ENCODE measurements at places on chromosomes 4 and X. TPM values are rescaled to one million over a fixed set of nuclear protein-coding genes. Genes with fewer than 3 reads are reported as not detected.

DNA sequence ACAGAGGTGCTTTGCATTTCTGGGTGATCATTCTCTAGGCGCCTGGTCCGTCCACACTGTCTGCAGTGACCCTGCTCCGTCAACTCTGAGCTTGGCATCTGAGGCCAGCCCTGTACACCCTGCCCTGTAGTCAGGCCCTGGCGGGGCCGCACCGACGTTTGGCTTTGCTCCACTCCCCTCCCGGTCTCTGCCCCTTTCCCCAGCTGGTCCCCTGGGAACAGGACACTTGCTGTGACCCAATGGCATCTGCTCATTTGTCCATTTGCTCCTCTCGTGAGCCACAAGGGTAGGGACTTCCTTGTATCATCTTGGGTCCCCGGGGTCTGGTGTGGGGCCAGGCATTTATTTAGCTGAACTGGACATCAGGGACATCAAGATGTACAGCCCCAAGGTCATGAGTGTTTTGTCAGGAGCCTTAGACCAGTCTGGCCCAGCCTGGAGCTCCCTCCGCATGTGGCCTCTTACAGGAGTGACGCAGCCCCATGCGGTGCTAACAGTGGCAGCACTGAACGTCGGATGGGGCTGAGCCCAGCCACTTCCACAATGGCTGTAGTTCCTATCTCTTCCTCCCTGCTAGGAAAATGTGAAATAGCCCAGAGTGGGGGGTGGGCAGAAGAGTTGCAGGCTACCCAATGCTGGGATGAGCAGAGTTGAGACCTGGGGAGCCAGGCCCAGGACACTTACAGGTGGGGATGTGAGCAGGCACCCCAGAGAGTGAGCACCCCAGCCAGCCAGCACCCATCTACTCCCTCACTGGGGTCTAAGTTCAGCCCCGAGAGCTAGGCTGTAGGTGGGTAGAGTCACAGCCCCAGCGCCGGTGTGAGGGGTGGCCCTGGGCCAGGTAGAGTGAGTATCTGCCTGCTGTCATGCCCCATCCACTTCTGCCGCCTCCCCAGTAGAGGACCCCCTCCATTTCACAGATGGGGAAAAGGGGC lies 2.0 kb upstream of the SH3BP2 start:
- H3K36me3 ChIP-seq = no peaks in the 10 kb centered on the region
- no peak overlapping the region for H3K27ac ChIP-seq

GRCh38 chr4:24042094-24042493 lies 152.2 kb upstream of the PPARGC1A start:
- no peaks in the 10 kb centered on the region for H3K4me1 ChIP-seq
- no peaks in the 10 kb centered on the region for H3K36me3 ChIP-seq
- H3K27ac ChIP-seq = no peak overlapping the region
- no peaks in the 10 kb centered on the region for H3K27me3 ChIP-seq

- no peaks in the 10 kb centered on the region for H3K4me1 ChIP-seq
- H3K27ac ChIP-seq = no peak overlapping the region
- no peaks in the 10 kb centered on the region for H3K36me3 ChIP-seq
These were observed 4.6 kb downstream of the TMEM255A start for GRCh38 chrX:120306630-120307029.

- H3K27me3 ChIP-seq = peaks cover 27% of the 10 kb centered on the region
- H3K4me3 ChIP-seq = peak overlapping the region; percentile 42
- H3K36me3 ChIP-seq = no peaks in the 10 kb centered on the region
These were observed 106.5 kb upstream of the STOX2 start for GRCh38 chr4:183798301-183799253.

DNA sequence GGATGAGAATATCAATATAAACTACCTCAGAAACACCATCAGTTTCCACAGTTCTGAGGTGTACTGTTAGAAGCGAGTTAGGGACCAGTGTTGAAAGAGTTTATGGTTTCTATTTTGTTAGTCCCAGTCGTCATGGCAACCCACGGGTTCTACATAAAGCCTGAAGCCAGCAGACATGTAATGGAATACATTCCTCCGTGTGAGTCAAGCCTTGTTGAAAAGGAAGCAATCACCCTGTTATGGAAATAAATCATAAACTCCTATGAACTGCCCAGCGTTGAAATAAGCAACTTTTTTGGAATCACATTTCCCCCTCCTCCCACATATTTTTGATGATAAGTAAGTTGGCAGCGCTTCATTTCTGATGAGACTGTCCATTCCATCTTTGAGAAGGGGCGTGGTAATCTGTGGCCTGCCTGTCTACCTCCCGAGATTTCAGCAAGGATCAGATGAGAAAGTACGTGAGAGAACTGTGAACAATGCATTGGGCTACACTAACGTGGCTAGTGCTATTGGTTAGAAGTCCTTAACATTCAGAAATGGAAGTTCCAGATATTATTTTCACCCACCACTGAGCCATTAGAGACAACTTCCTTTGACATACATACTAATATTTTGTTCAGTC lies 40.4 kb upstream of the PDHA1 start:
- no peak overlapping the region for H3K27ac ChIP-seq
- no peaks in the 10 kb centered on the region for H3K4me1 ChIP-seq
- H3K36me3 ChIP-seq = no peaks in the 10 kb centered on the region
- DNase-seq = no peak

DNA sequence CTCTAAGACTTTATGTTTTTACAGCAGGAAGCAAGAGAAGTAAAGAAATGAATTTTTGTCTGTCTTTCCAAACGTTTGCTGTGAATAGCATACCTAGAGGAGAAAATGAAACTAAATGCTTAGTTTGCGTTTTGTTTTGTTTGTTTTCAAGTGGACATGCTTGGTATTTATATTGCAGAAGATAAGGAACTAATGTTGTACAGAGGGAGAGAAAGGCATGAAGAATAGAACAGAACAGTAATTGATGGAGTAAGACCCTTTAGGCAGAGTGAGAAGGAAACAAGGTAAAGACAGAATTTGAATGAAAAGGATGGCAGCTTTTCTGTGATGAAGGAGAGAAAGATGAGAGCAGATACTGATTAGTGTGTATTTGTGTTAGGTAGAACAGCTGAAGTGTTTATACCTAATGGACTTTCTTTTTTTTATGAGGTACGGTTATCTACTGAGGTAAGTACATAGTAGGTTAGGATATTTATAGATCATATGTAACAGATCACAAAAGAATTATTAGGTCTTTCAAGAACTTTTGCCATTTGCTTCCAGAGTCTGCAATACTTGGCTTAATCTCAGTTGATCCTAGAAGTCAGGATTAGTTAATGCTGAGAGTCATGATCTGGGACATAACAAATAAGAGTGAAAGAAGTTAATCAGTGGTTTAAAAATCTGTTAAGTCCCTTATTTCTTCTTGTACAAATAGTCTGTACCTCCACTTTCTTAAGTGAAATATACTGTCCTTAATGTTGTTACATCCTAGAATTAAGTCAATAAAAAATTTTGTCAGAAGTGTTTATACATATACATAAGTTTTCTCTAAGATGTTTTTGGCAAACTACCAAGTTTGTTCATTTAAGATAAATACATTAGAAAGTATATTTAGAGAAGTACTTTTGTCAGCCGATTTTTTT lies 36.8 kb downstream of the FABP2 start:
- no peaks in the 10 kb centered on the region for H3K36me3 ChIP-seq
- peaks cover 3% of the 10 kb centered on the region for H3K4me1 ChIP-seq
- no peaks in the 10 kb centered on the region for H3K27me3 ChIP-seq

DNA sequence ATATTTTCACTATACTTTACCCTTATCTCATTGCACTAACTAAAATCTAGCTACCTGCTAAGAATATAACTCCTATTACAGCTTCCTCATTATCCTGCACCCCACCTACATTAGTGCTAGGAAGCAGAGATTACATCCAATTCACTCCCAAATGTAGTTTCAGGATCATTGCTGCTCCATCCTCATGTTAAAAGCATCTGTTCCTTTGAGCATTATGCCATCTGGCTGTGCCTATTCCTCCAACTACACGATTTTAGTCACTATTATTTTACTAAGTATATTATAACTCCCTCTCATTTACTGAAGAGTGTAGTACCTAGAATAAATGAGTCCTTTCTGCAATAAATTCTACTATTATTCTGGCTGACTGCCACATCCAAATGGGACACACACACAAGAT lies 1586.9 kb downstream of the TECRL start:
- no peaks in the 10 kb centered on the region for H3K4me1 ChIP-seq
- no peak for DNase-seq
- H3K4me3 ChIP-seq = no peak overlapping the region
- H3K36me3 ChIP-seq = no peaks in the 10 kb centered on the region
- H3K27ac ChIP-seq = no peak overlapping the region
- H3K27me3 ChIP-seq = no peaks in the 10 kb centered on the region

DNA sequence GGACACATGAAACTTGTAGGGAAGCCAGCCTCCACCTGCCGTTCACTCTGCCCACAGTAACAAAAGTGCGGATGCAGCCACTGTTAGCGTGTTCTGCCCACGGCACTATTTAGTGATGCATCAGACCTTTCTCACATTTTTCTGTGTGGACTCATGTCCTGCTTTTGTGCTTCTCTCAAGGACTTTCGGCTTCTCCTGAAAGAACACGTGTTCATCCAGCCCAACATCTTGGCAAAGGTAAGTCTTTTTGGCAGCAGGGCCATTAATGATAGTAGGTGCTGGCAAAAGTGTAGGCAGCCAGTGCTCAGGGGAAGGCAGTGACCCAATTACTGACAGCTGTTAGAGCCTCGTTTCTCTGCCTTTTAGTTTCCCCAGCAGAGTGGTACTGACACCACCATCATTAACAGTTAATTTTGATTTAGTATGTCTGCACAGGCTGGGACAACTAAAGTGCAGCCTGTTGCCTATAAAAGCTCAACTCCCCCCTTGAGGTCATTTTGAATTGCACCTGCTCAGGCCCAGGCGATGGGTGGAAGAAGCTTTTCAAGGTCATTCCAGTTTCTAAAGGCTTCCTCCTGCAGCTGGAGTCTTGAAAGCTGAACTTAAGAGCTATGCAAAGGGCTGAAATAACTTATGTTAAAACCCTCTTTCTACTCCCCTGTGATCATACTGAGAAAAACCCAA lies 54.5 kb upstream of the HPSE start:
- no peak overlapping the region for H3K27ac ChIP-seq
- H3K4me1 ChIP-seq = no peaks in the 10 kb centered on the region
- no peaks in the 10 kb centered on the region for H3K27me3 ChIP-seq
- H3K36me3 ChIP-seq = no peaks in the 10 kb centered on the region
- no peak for DNase-seq
- H3K4me3 ChIP-seq = no peak overlapping the region

DNA sequence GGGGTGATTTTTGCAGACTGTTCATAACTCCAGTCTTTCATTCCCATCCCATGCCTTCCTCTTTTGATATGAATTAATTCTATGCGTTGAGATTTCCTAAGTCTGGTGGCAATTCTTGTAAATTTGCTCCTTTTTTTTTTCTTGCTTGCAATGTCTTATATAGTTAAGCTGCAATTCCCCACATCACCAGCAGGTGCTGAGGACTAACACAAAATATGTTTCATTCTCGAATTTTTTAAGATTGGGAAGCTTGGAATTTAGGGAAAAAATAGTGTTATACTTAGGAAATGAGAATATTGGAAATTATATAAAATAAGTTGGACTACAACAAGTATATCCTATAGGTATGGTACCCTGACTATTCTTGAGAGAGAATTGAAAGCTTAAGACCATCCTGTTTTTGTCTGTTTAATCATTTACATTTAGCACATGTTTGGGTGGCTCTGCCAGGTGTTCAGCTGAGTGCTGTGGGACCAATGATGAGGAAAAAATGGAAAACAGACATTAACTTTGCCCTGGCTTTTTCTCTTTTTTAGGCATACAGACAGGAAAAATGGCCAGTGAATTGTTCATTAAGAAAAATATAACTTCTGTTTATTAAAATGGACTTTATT lies 30.2 kb downstream of the AFF2 start:
- H3K27me3 ChIP-seq = no peaks in the 10 kb centered on the region
- no peak overlapping the region for H3K4me3 ChIP-seq
- no peak for DNase-seq
- no peaks in the 10 kb centered on the region for H3K4me1 ChIP-seq
- no peak overlapping the region for H3K27ac ChIP-seq

Gene PROM1
- 63.9 TPM for total RNA-seq

Gene DRD5
- total RNA-seq = not detected

DNA sequence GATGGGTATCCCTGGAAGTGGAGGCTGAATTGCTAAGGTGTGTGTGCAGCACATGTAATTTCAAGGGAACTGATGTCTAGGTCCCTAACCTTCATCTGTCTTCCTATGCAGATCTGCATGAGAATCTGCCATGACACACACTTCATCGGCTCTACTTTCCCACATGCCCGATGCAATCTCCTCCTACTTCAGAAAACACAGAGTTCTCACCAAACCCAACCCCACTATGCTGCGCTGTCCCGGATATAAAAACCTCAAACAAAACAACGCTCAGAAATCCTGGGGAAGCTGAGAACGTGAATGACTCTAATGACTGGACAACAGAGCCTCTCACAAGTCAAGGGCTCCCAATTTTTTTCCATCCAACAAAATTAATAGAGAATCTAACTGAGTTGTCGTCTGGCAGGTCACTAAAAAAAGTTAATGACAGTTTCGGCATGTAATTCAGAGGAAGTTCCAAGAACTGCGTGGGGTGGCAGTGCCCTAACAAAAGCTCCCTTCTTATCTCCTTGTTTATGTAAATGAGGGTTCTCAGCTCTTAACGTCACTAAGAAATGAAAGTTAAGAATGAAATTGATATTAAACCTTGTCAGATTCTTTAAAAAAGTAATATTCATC lies 39.0 kb downstream of the STX18 start:
- no peaks in the 10 kb centered on the region for H3K36me3 ChIP-seq
- no peak overlapping the region for H3K27ac ChIP-seq
- no peaks in the 10 kb centered on the region for H3K4me1 ChIP-seq
- H3K4me3 ChIP-seq = no peak overlapping the region

DNA sequence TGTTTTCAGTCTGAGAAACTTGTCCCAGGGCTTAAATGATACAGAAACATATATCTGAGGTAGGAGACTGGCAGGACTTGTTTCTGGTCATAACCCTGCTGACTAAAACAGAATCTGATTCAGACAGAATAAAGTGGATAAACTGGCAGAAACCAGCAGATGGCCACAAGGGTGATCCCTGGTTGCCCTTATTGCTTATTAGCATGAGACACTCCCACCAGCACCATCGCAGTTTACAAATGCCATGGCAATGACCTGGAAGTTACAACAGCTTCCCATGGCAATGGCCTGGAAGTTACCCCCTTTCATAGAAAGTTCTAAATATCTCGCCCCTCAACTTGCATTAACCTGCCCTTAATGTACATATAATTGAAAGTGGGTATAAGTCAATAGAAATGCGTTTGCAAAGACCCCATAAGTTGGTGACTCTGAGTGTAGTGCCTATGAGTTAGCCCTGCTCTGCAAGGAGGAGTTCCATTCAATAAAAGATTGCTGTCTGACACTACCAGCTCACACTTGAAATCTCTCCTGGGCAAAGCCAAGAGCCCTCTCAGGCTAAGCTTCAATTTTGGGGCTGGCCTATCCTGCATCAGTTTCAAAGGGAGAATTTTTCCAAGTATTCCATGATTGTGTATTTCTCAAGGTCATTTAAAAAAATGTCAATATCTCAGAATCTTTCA lies 52.9 kb upstream of the PAGE5 start:
- H3K36me3 ChIP-seq = no peaks in the 10 kb centered on the region
- no peaks in the 10 kb centered on the region for H3K4me1 ChIP-seq
- H3K4me3 ChIP-seq = no peak overlapping the region
- no peak for DNase-seq
- H3K27ac ChIP-seq = no peak overlapping the region

- H3K4me1 ChIP-seq = no peaks in the 10 kb centered on the region
- no peaks in the 10 kb centered on the region for H3K27me3 ChIP-seq
- H3K27ac ChIP-seq = no peak overlapping the region
- no peak for DNase-seq
- H3K36me3 ChIP-seq = no peaks in the 10 kb centered on the region
- H3K4me3 ChIP-seq = no peak overlapping the region
These were observed 40.3 kb downstream of the LRBA start for GRCh38 chr4:150974750-150975149.

- H3K4me1 ChIP-seq = no peaks in the 10 kb centered on the region
- H3K4me3 ChIP-seq = no peak overlapping the region
- no peak overlapping the region for H3K27ac ChIP-seq
- H3K27me3 ChIP-seq = no peaks in the 10 kb centered on the region
These were observed 20.8 kb upstream of the CEP135 start for GRCh38 chr4:55927803-55928437.

All from colonic mucosa (tissue), 4 donors.